ENCODE measurements at places on chromosomes 12 and 14. TPM values are rescaled to one million over a fixed set of nuclear protein-coding genes. Genes with fewer than 3 reads are reported as not detected.

POTEG gene
- not detected for total RNA-seq

CCDC198 gene
- total RNA-seq = not detected

ASCL1 gene
- total RNA-seq = not detected

COX8C gene
- total RNA-seq = not detected

IL23A gene
- not detected for total RNA-seq

MFAP5 gene
- total RNA-seq = 206 TPM

FOXM1 gene
- 9.8 TPM for total RNA-seq

PARPBP gene
- 5.0 TPM for total RNA-seq

MRPL52 gene
- total RNA-seq = 19.7 TPM

MVK gene
- 39.3 TPM for total RNA-seq

NFE2 gene
- total RNA-seq = 0.65 TPM

GPRC5D gene
- not detected for total RNA-seq

SERPINA3 gene
- 0.49 TPM for total RNA-seq

ACOT6 gene
- total RNA-seq = 0.16 TPM

Data from hair follicle dermal papilla cell (primary cell).